ENCODE measurements at places on chromosomes 7 and 10.

DNA sequence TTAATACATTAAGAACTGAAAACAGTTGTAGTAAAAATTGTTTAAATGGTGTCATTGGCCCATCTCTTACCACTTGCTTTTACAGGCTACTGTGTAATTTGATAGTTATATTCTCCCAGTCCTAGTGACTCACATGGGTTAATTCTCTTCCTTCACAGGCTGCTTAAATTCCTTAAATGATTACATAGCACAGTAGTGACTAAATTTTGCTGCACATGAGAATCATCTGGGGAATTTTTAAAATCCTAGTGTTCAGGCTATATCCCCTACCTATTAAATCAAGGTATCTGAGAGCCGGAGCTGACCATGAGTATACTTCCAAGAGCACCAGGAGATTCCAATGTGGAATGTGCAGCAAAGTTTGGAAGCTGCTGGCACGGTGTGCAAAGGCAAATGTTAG lies 45.3 kb upstream of the ZNF800 start:
- DNase-seq, result no peak

- DNase-seq, result peak; percentile 47
Observed at GRCh38 chr10:70528741-70529362, 50.3 kb downstream of the PALD1 start.

- DNase-seq, result no peak
Observed at GRCh38 chr10:3620818-3621217, 164.2 kb downstream of the KLF6 start.

DNA sequence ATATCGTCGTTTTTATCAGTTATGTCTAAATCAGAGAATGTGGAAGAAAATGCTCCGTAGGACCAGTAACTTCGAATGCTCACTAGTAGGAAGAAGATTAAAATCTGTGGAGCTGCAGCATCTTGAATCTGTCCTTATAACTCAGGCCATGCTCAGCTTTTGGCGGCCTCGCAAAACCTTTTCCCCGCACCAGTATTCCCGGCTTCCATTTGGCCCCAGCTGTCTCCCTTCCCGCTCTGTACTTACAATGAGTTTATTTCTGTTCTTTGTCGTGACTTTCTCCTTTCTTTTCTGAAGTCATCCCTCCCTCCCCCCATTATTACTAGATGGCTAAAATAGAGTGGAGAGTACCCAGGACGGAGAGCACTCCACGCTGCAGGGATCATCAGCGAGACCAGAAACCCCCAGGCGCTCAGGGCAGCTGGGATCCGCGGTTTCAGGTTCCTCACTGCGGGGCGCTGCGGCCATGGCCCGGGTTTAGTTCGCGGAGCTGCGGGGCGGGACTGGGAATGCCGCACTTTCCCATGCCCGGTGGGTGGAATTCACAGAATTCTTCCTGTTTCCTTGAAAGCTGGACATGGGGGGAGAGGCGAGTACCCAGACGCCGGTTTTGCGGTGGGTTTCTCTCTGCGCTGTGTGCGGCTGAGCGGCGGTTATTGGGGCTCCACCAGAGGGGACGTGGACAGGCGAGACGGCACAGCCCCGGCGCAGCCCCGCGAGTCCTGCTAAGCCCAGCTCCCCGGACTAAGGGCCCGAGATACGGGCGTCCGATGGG lies 183.5 kb downstream of the POM121L12 start:
- DNase-seq, result peak; percentile 7

DNA sequence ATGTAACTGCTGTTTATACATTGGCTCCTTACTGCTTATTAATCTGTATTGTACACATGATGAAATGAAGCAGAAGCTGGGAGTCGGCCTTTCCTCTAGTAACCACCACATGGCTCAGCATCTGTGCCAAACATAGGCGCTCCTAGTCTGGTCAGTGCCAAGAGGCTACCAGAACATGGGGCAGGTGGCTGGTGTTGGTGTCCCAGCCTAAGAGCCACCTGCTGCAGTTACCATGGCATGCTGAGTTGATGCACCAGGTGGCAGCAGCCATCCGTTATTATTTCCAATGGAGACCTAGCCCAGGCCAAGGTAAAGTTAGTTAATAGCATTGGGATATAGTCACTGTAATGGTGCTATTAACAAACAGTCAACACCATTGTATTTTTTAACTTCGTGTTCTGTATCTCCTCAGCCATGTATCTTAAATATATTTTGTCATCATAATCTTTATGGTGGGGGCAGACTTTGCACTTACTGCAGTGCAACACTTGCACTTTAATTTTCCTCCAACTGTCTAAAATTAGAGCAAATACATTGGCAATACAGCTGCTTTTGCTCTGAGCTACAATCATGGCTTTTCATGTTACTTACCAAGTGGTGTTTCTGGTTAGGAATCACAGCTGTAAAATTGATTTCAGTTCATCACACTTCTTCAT lies 33.1 kb downstream of the HBP1 start:
- no peak for DNase-seq

DNA sequence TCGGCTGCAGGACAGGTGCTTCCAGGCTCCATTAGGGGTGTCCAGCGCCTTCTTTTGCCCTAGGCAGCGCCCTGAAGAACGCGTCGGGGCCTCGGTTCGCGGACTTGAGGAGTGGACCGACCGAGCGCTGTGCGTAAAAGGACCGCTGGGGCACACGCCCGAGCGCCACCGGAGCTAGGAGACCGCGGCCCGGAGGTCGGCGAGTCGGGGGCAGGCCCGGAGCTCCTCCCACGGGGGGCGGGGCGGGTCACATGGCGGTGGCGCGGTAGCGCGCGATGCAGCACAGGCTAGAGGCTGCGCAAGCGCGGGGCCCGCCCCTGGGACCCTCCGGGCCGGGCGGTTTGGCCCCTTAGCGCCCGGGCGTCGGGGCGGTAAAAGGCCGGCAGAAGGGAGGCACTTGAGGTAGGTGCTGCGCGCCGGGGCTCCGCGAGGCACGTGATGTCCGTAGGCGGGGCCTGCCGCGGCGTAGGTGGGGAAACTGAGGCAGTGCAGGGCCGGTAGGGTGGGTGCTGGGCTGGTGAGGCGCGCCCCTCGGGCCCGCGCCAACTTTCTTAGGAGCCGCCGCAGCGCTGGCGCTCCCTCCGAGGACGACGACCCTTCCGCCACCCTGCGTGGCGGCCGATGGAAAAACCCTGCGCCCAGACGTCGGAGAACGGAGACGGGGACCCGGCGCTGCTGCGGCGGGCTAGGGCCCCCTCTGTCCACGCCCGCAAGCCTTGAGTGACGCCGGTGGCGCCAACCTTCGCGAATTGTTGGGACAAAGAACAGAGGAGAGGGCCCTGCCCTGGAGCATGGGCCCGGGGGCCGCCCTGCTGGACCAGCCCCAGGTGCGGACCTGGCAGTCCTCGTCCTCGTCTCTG lies at the start of gene PRXL2A:
PRXL2A (plus strand) TSS at position 310 of the 860 bp plus-strand sequence. CDS start 11,917 bp downstream, outside the sequence.
- peak; percentile 96 for DNase-seq

DNA sequence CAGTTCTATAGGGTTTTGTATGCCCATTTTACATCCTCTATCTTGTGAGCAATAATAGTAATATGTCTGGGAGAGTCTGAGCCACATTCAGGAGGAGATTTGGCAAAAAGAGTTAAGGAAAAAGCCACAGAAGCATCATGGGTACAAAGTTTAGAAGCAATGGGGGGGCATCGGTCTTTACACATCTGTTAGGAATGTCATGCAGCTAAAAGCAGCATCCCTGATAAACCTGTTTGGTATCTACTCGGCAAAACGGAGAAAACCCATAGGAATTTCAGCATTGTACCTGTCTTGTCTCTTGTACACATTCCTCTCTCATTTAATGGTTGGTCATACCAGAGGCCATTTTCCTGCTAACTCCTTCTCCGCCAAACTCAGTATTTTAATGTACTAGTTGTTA lies 12.5 kb upstream of the HERPUD2 start:
- DNase-seq, result no peak

- DNase-seq, result no peak
Observed at GRCh38 chr7:70434821-70435220, 697.1 kb upstream of the GALNT17 start.

DNA sequence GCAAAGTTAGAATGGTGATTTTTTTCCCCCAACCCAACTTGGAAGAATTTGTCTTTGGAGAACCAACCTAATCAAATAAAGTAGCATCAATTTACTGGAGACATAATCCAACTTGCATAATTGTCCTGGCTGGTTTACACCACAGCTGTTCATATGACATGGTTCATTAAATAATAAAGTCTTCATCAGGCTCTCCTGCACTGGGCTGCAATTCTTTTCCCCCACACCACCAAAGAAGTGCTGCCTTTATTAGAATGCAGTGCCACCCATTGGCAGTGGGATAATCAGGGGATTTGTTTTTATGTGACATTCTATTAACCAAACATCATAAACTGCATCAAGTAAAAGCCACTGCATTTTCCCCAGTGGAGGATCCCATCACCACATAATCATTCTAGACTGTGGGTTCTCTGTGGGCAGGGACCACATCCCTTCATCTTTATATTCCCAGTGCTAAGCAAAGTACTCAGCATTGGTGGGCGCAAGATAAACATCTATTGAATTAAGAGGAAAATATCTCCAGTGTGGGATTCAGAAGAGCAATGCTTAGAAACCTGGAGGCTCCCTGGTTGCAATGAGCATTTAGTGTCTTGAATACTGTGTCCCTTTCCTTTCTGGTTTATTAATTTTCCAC lies 322.0 kb downstream of the KCNMA1 start:
- no peak for DNase-seq

GRCh38 chr10:124974131-124974530 lies 32.2 kb downstream of the ZRANB1 start:
- DNase-seq, result no peak

DNA sequence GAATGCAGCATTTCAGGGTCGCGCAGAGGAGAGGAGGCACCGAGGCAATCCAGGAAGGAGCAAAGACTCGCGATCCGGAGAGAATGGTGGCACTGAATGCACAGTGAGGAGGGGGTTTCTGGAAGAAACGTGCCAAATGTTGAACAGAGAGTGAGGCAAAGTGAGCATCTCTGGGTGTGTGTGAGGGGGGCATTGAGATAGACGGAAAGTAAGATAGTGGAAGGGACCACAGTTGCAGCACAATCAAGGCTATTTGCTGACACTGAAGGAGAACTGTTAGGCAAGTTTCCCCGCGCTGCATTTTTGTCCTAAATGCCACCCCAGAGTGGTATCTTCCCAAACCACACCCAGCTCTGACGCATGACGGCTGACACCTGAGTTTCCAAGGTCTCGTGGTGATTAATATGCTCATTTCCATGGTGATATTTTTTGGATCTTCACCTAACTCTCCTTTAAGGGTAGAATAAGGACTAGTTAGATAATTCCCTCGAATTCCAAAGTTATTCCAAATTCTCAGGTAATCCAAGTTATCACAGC lies 14.4 kb upstream of the ADO start:
- no peak for DNase-seq

DNA sequence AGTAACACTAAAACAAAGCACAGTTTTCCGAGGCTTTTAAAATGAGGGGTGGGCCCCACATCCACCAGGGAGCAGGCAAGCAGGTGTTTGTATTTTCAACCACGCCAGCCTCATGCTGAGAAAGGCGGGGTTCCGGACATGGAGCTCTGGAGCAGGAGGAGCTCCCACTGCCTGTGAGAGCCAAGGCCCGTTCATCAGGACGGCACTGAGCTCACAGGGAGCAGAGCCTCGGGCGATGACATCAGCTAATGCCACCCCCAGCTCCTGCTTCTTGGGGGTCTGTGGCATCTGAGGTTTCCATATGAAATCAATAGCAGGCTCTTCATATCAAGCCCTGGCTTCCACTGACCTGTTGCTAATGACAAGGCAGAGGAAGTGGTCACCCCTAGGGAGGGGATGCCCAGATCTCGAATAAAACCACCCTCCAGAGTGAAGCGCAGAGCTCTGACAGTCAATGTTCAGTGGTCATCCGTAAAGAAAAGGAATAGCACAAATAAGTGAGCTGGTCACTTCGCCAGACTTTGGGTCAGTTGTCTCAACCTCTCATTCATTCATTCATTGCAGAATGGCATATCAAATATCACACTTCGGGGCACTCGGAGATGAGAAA lies 89.1 kb downstream of the TNS3 start:
- DNase-seq, result no peak

DNA sequence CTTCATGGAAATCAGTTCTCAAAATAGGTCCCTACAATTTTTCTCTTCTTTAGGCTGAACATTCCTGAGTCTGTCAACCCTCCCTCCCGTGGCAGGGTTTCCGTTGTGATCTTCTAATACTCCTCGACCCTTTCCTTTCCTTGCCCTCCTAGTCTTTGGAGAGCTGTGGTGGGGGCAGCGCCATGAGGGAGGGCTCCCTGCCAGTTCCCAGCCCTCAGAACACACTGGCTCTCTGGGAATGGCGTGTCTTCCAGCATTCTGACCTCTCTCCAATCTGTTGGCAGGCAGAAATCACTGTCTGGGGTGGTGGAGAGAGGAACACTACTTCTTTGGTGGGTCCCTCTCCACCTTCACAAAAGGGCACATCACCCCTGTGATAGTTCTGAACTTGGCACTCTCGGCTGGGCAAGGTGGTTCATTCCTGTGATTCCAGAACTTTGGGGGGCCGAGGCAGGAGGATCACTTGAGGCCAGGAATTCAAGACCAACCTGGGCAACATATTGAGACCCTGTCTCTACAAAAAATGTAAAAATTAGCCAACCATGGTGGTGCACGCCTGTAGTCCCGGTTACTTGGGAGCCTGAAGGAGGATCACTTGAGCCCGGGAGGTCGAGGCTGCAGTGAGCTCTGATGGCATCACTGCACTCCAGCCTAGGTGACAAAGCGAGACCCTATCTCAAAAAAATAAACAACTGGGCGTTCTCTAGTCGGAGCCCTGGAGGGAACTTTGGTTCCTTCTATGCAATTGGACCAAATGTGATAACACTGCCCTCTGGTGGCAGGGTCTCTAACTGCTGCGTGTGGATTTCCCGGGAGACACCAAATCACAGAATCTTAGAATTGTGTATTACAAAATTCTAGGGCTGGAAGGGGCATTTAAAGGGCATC lies 13.1 kb upstream of the ARPC1A start:
- DNase-seq, result no peak

DNA sequence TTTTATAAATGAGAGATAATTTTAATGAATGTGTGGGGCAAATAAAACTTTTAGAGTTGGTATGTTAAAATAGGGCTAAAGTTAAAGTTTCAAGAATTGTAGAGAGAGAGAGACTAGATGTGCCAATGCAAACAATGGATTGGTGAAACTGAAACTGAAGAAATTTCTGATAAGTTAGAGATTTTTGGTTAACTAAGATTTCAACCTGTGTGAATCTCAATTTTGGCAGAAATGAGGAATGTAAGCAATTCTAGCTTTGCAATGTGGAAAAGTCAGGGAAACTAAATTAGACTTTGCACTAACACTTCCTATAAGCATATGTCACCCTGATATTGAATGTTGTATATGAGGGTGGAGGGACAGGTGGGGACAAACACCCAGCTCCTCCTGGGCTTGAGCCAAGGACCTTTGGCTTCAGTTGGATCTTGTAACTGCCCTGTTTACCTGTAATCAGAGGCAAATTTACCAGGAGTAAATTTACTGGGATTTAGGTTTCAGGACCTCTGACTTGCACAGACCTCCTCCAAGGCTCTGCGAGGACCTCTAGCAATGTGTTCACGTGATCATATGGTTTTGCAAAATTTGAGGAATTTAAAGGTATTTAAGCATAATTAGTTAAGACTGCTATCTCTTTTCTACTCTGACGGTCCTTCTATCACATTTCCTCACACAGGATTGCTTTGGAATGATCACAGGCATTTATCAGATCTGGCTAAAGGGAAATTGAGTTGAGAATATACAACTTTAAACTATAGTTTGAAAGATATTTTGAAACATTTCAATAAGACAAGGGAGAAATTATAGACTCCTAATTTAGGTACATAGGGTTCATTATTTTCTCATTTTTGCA lies 33.1 kb upstream of the RPA3 start:
- no peak for DNase-seq

GRCh38 chr10:6233725-6234277 lies 31.1 kb downstream of the PFKFB3 start:
- DNase-seq, result no peak

- DNase-seq, result no peak
Observed at GRCh38 chr10:70119197-70119596, 13.4 kb downstream of the AIFM2 start.

All from spinal cord (tissue), 10 donors.